ENCODE measurements at places on chromosomes 7 and 10.
A peak's percentile ranks its signal among the peaks of the same experiment; 100 is the strongest.

GRCh38 chr7:36119005-36119706 is 33.9 kb upstream of the EEPD1 start:
- DNase-seq = peak; percentile 33

DNA sequence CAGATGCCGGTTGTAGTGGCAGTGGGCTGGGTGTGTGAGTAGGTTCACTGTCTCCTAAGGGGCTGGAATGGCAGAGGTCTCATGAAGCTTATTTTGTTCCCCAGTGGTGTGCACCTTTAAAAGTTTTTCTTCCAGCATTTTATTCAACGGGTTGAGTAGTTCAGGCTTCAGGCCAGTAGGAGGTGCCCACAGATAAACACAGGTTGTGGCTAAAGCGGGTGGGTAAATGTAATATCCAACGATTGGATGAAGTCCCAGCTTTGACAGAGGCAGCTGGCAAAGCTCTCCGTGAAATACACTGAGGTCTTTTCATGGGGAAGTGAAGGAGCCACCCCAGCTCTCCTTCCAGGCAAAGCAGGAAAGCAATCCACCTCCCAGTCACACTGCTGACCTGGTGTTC is 339.8 kb upstream of the LRRTM3 start:
- DNase-seq = no peak

DNA sequence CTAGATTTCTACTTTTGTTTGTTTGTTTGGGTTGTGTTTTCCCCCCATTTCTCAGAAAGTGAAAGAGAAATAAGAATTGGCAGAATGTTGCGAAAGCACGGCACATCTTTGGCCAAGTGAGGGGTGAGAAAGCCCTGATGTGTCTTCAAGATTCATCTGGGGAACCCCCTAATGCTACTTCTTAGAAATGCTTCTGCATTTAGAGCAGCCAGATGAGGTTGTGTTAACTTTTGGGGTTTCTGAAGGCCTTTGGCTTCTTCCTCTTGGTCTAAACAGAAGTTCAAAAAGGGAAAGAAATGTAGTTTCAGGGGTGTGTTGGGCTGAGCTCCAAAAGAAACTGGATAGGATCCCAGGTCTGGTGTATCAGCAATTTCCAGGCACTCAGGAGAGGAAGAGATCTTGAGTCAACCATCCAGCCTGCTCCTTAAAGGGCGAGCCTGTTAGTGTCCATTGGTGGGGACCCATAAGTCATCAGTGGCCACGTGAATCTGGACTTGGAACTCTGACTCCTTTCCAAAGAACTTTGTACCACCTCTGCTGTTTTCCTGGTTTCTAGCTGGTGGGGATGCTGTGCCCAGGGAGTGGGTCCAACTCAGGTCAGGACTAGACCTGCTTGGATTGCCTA is 6.5 kb downstream of the DUSP5 start:
- peak; percentile 52 for DNase-seq

- DNase-seq = no peak
These were observed 205.2 kb upstream of the SHH start for GRCh38 chr7:156017431-156017830.

DNA sequence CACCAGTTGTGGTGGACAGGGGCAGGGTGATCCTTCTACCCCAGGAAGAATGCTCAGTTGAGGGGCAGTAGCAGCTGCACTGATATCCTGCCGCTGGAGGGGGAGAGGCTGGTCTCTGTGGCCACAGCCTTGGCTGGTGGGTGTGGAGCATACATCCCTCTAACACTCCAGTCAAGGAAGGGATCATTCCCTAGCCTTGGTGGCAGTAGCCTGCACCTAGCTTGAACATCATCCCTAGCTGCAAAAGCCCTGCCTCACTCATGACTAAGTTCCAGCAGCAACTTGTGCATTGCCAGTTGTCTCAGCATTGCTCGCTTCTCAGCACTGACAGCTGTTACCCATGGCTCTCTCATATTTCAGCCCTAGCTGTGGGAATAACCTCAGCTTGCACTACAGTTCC is 688.9 kb upstream of the POT1 start:
- DNase-seq = no peak

- DNase-seq = no peak
These were observed 63.0 kb upstream of the SP4 start for GRCh38 chr7:21364801-21365271.

DNA sequence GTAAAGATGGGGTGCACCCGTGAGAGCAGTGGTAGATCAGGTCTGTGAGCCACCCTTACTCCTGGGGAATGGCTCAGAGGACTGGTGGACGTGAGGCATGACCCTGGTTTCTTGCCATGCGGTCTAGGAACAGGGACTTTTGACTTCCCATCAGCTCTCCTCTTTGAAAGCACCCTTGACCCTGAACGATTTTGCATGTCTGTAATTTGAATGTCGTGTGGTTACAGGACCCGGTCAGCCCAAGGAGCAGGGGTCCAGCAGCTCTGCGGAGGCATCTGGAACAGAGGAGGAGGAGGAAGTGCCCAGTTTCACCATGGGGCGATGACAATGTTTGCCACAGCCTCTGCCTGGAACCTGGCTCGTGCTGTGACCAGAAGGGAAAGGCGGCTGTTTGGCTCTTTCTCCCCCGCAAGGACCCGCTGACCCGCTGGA is 8.6 kb upstream of the ORAI2 start:
- peak; percentile 28 for DNase-seq

GRCh38 chr10:77264107-77264506 is 373.5 kb downstream of the KCNMA1 start:
- DNase-seq = no peak

DNA sequence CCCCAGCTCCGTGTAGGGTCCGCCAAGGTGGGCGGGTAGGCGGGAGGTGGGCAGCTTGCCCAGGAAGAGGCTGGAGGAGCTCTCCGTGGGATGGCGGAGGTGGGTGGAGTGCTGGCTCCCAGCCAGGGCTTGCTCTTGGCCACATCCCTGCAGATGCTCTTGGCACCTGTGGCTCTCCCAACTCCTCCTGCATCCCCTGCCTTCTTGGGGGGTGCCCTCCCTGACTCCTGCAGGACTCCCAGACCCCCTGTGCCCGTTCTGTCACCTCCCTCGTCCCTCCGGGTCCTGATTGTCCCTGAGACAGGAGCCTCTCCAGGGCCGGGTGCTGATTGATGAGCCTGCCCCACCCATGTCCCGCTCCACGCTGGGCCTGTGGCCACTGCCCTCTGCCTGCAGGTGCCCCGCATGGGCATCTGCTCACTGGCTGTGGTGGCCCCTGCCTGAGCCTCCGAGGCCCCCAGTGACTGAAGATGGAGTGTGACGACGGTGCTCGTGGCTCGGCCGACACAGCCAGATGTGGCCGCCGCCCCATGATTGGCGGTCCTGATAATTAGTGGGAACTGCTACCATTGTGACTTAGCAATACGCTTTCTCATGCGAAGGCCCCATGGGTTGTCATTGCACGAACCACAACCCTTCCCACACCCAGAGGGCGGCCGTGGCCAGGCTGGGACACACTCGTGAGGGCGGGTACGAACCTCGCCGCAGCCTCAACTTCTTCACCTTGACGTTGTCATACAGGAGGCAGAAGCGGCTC is 23.6 kb downstream of the CFAP46 start:
- DNase-seq = no peak

Data from bone marrow (tissue), 2 donors.